ENCODE measurements at places on chromosomes 1 and 21.

DNA sequence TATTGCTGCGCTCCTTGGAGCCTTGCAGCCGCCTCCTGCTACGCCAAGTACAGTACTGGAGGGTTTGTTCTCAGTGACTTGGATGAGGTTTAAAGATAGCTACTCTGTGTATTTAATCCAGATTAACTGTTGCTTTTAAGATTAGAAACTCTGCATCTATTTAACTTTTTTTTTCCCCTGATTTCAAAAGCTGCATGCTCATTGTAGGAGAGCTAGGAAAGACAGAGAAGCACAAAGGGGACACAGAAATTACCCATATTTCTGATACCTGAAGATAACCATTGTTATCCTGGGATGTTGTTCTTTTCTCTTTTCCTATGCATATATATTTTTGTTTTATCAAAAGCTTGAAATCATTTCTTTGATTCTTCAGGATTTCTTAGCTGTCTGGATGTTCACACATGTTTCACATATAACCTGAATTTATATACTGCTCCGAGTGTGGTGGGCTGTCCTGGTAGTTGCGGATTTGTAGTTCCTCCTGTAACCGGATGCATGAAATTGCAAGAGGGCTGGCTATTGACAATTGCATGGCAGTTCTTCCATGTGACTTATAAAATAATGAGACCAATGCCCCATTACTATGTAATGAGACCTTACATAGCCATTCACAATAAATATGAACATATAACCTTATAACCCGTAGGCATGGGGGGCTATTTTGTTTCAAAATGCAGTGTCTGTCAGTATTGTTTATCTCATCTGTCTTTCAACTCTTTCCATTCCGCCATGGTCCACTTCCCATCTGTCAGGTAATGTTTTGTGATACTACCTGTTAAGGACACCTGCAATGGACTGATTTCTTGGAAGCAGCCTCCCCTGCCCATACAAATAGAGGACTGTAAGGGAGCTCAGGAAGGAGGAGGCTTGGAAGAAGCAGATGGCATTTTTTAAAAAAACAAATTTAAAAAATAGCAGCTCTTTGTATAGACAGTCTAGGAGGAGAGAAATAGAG is 1.4 kb downstream of the RAVER2 start:
- no peak for DNase-seq

GRCh38 chr1:167789501-167789900 is 67.7 kb downstream of the MPZL1 start:
- DNase-seq = no peak

GRCh38 chr1:53573522-53573921 is 114.3 kb downstream of the DMRTB1 start:
- no peak for DNase-seq

- DNase-seq = no peak
These were observed 88.8 kb downstream of the CDC7 start for GRCh38 chr1:91589437-91589836.

GRCh38 chr1:227894831-227895451 is 52.8 kb downstream of the WNT9A start:
- DNase-seq = no peak

DNA sequence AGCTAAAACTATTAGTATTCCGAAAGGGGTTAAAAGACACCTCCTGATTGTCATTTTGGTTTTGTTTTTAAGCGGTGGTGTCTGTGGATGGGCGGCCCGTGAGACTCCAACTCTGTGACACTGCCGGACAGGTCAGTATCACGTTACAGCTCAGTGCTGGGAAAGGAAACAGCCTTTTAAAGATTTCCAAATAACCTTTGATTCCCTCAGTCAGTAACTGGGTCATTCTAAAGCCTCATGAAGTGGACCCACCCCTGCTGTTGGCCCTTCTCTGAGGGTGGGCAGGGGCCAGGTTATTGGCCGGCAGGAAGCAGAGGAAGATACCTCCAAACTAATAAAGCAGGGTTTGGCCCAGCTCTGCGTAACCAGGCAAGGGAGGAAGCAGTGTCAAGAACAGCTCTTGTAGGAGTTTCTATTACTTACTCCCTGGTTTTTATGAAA is 2.3 kb downstream of the RHOU start:
- no peak for DNase-seq

DNA sequence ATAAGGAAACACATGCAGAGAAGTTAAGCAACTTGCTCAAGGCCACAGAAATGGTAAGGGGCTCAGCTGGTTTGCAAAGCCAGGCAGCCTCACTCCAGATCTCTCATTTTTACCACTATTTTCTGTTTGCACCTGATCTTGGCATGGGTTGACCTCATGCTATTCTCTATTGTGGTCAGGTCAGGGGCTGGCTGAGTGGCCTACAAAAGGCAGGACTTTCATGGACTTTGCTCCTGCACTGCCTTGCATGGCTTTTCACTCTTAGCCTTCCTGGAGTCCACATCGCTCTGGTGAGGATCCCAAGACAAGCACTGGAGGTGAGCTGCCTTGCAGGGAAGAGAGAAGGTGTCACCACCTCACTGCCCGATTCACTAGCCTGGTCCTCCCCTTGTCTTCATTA is 56.8 kb upstream of the CSF3R start:
- DNase-seq = no peak

DNA sequence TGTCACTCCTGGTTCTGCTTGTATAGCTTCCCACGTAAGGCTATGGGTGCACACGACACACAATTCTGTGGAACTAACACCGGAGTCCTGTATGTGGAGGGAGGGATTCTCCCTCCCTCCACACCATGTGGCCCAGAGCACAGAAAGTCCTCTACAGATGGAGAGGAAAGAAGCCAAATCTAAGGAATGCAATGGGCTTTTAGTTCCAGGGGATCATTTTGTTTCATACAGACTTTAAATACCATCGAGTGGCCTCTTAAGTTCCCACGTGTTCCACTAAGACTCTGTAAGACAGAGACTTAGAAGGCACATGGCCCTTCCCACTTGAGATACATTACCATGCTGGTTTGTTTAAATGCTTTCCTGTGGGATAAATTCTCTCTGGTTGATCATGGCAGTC is 156.0 kb downstream of the TGFB2 start:
- no peak for DNase-seq

DNA sequence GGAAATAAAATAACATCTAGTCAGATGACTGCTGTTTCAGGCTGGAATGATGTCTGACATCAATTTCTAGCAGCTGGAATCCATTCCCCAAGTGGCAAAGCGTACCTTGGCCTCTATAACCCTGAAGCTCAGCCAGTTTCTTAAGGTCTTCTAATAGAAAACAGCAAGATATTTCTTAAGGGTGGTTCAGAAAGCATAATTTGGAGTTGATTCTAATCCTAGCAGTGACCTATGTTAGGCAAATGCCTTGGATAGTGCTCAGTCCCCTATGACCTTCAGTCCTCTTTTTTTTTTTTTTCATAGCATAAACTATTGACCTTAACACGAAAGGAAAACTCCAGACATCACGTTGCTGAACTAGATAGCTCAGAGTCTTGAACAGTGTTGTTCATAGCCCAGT is 56.5 kb downstream of the LAMC2 start:
- no peak for DNase-seq

- DNase-seq = no peak
These were observed 140.5 kb downstream of the RHOU start for GRCh38 chr1:228875741-228876140.

DNA sequence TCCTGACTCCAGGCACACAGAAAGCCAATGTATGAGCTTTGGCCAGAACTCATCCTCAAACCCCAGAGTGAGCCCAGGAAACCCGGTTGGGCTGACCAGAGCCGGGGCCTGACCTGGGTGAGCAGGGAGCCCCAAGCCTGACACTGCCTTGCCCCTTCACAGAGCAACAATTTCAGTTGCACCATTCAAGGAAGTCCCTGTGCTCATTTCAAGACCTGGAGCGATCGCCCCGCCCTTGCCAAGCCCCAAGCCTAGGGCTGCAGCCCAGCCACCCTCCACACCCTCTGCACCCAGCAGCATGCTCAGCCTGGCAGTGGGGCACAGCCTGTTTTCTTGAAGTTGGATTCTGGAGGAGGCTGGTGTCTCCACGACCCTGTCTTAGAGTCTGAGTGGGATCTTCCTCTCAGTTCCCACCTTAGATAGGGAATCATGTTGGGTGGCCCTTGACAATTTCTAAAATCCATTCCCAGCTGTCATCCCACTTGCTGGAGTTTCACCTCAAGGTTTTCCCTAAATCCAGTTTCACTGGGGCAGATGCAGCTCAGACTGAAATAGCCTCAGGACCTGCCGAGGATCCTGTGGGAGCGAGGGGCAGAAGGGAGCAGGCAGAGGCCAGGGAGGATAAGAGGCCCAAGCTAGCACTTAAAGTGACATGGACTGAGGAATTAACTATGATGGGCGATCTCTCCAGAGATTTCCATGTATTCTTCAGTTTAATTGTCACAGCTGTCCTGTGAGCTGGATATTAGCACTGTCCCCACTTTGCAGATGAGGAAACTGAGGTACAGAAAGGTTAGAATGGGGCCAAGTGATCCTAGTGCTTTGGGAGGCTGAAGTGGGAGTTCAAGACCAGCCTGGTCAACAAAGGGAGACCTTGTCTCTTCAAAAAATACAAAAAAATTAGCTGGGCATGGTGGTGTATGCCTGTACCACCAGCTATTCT is 2.5 kb downstream of the NBL1 start:
- DNase-seq = no peak

DNA sequence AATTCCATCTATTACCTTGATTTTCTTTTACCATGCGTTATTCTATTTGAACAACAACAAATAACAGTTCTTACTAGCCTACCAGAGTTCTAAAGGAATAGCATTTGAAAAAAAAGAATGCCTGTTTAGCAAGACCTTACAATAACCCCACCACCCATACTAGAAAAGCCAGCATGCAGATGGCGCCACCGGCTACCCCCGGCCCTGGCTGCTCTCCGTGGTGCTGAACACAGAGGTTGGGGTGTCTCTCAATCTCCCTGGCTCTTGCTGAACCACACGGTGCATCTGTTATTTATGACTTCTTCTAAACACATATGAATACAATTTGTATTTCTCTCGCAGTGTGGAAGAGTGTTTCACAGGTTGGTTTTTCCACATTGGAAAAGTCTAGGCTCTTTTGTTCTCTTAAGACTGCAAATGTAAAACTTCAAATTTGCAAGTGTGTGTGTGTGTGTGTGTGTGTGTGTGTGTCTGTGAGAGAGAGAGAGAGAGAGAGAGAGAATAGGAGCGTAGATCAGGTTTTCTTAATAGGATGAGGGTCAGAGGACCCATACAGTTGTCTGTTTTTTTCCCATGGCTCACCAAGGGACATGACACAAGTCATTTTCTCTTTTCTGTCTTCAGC is 13.6 kb downstream of the GRIK3 start:
- no peak for DNase-seq

DNA sequence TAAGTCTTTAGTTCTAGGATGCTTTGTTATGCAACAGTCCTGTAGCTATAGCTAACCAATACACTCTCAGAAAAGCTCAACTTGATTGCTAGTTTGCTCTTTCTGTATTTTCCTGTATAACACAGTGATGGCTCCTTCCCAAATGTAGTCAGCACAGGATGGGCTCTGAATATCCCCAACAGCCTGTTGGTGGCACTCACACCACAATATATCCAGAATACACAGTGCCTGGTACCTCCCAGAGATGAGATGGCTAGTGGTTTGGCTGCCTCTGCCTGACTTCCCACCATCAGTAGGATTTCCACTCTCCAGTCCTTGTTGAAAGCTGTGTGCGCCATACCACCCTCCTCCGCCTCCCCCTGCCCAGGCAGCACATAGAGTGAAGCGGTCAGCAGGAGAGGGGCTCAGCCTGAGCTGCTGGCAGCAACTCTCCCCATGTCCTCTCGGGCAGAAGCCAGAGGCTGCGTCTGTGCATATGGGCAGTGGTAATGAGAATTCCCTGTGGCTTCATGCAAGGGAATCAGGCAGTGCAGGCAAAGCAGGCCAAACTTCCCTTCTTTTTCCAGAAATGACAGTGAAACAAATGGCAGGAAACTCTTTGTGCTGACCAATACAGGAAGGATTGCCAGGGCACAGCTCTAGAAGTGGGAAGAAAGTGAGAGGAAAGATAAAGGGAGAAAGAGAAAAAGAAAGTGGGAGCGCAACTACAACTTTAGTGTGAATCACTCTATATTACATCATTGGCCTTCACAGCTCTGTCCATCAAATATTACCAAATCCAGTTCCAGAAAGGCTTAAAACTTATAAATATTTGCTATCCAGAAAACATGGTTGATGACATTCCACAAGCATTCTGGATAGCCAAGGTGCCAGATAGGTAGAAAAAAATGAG is 49.7 kb downstream of the LMX1A start:
- DNase-seq = no peak

DNA sequence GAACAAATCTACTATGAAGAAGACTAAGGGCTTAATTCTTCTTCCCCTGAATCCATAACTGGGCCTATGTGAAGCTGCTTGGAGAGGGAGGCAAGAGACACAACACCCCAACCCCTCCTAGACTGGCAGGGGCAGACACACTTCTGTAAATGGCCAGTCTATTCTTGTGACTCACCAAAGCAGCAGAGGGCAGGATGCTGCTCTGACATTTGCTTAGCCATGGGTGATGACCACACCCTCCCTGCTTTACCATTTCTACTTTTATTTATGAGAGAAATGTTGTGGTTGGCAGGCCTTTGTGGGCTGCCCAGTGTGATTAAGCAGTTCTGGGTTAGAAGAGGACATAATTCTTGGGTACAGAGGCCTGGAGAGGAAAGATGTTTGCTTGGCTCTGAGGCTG is 189.8 kb upstream of the DPYD start:
- DNase-seq = no peak

DNA sequence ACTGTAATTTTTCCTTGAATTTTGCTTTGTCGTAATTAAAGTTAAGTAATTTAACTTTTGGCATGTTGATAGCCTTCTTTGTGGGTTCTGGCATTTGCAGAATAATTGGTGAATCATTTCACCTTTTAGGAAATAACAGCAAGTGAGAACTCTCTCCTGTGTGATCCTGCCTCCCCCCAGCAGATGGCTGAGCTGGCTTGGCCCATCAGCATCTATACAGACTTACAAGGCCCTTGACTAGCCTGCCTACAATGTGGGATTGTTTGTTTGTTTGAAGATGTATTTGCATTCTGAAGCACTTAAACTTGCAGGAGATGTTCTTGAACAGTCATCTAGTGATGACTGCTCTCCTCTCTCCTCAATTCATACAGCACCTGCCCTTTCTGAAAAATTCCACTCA is 55.9 kb downstream of the MACO1 start:
- DNase-seq = no peak

DNA sequence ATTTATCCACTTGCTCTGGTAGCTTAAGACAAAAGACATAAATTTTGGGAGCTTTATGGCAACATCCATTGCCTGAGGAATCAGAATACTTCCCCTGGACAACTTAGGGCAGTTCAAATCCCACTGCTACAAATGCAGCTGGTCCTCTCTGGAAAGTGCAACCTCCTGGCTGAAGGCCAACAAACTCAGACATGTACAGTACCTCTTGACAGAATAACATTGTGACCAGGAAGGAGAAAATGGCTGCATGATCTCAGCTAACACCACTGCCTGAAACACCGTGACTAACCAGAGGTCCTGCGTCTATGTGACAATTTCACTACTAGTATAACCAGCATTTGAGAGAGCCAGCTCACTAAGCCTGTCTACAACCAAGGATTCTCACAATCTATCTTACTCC is 218.9 kb downstream of the CRB1 start:
- DNase-seq = peak; percentile 23

DNA sequence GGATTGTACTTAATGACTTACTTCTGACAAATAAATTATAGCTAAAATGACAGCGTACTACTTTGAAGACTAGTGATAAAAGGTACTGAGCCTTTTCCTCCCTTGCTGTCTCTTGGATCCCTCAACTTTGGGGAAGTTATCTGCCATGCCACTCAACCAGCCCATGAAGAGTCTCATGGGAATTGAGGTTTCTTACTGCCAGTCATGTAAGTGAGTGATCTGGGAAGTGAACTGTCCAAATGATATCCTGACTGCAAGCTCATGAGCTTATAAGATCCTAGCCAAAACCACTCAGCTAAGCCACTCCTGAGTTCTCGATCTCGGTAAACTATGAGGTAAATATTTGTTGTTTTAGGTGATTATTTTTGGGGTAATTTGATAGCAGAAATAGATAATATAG is 247.8 kb downstream of the NCAM2 start:
- no peak for DNase-seq

Measured in skeletal muscle cell (primary cell).